ENCODE measurements at places on chromosomes 7 and 10. TPM values are rescaled to one million over a fixed set of nuclear protein-coding genes. Genes with fewer than 3 reads are reported as not detected.

TWIST1 gene
- polyA plus RNA-seq: 0.29 TPM

ADARB2 gene
- 2.2 TPM for polyA plus RNA-seq

CRHR2 gene
- polyA plus RNA-seq: 1.3 TPM

DENND2A gene
- 5.0 TPM for polyA plus RNA-seq

SRI gene
- polyA plus RNA-seq: 118 TPM

JMJD1C gene
- polyA plus RNA-seq: 39.2 TPM

BMPR1A gene
- 19.0 TPM for polyA plus RNA-seq

HGF gene
- polyA plus RNA-seq: 0.05 TPM

GNAI1 gene
- polyA plus RNA-seq: 6.0 TPM

VSTM4 gene
- 0.48 TPM for polyA plus RNA-seq

Measured in H1 (cell line).